ENCODE measurements at places on chromosomes 5 and 9.

DNA sequence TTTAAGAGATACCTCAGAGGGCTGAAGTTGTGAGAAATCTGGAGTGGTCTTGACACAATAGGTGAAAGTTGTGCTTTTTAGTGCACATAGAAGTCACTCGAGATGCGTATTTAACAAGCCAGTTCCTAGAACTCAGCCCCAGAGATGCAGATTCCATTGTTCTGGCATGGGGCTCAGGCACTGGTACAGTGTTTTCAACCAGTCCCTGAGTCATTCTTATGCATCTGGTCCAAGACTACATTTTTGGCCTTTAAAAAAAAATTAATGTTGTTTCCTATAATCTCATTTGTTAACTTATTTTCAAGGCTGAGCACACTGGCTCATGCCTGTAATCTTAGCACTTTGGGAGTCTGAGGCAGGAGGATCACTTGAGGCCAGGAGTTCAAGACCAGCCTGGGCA lies 29.6 kb downstream of the PTTG1 start:
- DNase-seq, result no peak

DNA sequence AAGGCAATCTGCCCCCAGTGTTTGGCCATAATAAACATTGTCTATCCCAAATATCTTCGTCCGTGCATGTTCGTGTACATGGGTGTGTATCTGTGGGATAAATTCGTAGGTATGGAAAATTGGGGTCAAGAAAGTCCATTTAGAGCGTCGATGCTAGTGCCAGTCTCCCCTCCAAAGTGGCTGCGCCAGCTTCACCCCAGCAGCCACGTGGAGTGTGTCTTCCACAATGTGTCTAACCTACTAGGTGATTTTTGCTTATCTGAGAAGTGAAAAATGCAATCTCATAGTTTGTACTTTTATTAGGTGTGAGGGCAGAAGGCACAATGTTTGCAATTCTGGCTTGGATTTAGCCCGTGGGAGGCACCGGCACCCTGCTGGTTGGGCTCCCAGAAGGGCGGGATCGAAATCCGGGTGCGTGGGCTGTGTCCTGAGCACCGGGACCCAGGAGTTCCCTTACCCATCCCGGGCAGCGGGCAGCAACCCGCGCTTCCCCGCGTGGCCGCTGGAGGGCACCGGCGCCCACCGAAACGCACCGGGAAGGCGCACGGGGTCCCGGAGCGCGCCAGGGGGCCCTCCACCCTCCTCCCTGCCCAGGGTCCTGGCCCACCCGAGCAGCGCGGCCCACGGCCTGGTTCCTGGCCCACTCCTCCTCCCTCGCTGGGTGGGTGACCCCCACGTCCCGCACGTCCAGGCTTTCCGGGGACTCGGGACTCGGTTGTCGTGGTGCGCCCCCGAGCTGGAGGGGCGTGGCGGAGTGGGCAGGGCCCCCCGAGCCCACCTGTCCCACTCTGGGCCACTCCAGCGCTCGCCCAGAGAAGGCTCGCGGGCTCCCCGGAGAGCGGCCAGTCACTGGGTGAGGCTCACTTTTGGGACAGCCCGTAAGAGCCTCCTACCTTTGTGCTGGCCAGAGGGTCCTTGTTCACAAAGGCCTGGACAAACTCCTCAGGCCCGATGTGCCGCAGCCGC lies 55.4 kb upstream of the RNF130 start:
- DNase-seq, result no peak

GRCh38 chr9:105223544-105224140 lies 20.8 kb upstream of the SLC44A1 start:
- no peak for DNase-seq

DNA sequence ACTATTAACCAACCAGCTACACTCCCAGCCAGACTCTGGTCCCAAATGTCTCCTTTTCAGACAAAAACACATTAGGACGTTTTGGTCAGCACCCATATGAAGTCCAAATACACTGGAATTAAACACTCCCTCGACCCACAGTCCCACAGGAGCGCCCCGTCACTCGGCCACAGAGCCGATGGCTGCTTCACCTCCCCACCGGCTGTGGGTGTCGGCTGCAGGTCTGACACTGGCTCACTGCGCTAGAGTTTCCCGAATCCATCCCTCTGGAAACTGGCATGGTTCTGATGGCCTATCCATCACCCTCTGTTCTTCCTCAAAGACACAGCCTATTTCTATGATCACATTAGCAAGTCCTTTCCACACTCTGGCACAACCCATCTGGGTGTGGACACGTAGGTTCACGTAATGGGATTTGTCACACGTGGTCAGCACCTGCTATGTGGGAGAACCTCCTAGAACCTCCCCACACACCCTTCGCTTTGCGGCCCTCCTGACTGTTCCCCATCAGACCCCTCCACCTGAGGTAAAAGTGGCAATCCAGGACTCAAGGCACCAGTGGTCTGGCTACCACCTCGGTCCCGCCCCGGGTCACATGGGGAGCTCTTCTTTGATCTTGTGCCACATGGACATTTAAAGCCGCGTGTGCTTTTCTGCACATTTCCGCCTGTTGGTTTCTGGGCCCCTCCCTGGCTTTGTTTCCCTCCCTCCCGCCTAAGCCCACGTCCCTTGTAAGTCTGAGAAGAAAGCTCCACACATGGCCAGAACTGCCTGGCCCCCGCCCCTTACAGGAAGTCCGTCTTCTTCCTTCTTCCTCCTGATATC lies 131.1 kb upstream of the PHYKPL start:
- no peak for DNase-seq

DNA sequence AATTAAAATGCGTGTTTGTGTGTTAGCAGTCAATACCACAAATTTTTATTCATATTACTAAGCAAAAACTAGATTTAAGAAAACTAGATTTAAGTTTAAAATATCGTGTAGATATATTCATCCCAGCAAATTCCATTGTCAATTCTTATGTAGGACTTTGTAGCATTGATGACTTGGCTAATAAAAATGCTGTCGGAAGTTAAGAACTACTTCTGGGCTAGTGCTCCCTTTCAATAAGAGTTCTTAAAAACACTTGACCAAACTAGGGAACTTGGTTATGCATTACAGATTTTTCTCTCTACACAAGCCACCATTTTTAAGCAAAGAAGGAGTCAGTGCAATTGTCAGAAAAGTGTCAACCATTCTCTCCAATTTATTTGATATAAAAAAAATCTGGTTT lies 68.7 kb upstream of the RAD23B start:
- DNase-seq, result no peak

Measured in vagina (tissue), 2 donors.